ENCODE measurements at places on chromosomes 2 and 18. TPM values are rescaled to one million over a fixed set of nuclear protein-coding genes. Genes with fewer than 3 reads are reported as not detected.

The UGT1A8 gene
- not detected for total RNA-seq

The DSEL gene
- total RNA-seq: 0.08 TPM

The IL36G gene
- not detected for total RNA-seq

The TNFRSF11A gene
- total RNA-seq: 15.8 TPM

The CDC42EP3 gene
- total RNA-seq: 19.4 TPM

The RALB gene
- total RNA-seq: 62.9 TPM

The LOXHD1 gene
- total RNA-seq: 0.13 TPM

The DYNAP gene
- not detected for total RNA-seq

The BMP10 gene
- not detected for total RNA-seq

The SH2D6 gene
- 0.43 TPM for total RNA-seq

The CHN1 gene
- 0.55 TPM for total RNA-seq

The SERPINB7 gene
- not detected for total RNA-seq

Measured in activated naive CD4-positive, alpha-beta T cell treated with anti-CD3 and anti-CD28 coated beads, Interleukin-2, amount 10 ng/mL, durations not matched to agents 5 hours and 36 hours (primary cell).